Spinal cord (tissue), 10 donors: ENCODE measurements at places on chromosomes 1 and 21.

GRCh38 chr1:9651565-9652378 lies at the start of gene PIK3CD:
Gene PIK3CD, plus strand, starts transcription at chr1:9651731. Its CDS starts 58,725 bp downstream, at chr1:9710456.
- peak; percentile 26 for DNase-seq

- DNase-seq = no peak
These were observed 191.3 kb downstream of the CACNA1E start for GRCh38 chr1:181674617-181675016.

- peak; percentile 84 for DNase-seq
These were observed at the start of gene THBS3 for GRCh38 chr1:155207806-155208540. Gene THBS3, minus strand, starts transcription at chr1:155207897. Its CDS starts 21 bp downstream, at chr1:155207876.

- DNase-seq = no peak
These were observed 43.5 kb downstream of the TMCC2 start for GRCh38 chr1:205271277-205271676.

GRCh38 chr1:223363057-223363855 lies 720 bp downstream of the SUSD4 start:
- DNase-seq = peak; percentile 80

DNA sequence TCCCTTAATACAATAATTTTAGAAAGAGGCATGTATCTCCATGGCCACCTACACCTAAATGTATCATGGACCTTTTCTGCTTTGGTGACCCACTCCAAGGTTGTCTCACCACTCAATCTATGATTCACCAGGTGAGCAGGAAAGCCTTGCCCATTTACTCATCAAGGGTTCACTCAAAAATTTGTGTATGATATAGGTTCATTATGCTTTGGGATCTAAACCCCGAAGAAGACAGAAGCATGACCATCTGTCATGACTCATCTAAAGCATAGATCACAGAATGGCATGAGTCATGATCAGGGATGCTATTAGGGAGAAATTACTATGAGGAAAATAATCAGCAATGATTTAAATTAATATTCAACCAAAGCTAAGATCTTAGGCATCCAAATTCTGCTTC lies 38.5 kb downstream of the PYHIN1 start:
- no peak for DNase-seq

DNA sequence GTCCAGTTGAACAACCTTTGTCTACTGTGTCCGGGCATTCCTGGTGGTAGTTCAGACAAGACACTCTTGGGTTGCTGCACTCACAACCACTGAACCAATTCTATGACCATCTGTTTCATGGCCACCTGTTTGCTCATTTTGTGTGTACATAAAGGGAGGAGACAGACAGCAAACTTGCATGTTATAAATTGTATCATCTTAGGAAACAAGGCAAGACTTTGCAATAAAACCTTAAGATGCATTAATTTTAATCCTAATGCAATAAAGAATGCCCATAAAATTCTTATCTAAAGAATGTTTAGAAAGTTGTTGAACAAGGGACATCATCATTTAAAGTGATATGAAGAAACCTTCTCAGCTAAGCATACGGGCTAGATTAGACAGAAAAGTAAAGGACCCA lies 34.8 kb downstream of the ADAM30 start:
- DNase-seq = no peak

DNA sequence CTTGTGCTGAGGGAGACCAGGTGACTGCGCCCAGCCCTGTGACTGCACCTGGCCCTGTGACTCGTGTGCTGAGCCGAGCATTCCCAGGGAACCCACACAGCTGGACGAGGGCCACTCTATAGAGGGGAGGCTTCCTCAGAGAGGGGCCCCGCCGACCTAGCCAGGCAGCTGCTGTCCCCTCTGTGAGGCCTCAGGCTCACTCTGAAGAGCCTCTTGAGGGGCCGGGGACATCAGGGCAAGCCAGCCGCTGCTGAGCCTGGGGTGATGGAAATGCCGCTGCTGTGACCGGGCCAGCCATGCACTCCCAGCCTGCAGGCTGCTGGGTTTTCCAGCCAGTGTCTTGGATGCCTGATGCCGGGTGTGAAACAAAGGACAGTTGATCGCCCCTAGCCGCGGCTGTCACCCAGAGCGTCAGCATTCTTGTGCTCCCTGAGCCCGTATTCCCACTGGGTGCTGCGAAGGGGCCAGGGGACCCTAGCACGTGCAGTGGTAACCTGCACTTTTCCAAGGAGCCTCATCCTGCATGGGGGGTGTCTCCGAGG lies 17.5 kb downstream of the PFKL start:
- DNase-seq = no peak

DNA sequence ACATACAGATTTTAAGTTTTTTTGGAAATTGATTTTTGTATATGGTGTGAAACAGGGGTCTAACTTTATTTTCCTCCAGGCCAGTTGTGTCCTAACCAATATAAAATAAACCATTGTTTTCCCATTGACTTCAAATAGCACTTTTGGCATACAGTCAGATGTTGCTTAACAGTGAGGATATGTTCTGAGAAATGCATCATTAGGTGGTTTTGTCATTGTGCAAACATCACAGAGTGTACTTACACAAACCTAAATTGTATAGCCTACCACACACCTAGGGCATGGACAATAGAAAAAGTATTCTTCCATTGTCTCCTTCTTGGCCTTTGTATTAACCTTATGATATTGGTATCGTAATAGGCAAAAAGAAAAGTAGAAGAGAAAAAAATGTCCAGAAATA lies 37.4 kb upstream of the DISP1 start:
- DNase-seq = no peak

DNA sequence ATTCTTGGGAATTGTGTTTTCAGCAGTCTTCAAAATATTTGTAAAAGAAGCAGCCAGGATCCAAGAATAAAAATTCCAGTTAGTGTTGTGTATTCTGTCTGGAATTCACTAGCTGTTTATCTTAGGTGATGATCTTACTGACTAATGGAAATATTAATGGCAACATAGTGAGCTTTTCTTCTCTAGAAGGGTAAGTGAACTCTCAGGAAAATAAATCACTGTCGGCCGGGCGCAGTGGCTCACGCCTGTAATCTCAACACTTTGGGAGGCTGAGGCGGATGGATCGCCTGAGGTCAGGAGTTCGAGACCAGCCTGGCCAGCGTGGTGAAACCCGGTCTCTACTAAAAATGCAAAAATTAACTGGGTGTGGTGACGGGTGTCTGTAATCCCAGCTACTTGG lies 87.4 kb upstream of the KIF1B start:
- peak; percentile 26 for DNase-seq

DNA sequence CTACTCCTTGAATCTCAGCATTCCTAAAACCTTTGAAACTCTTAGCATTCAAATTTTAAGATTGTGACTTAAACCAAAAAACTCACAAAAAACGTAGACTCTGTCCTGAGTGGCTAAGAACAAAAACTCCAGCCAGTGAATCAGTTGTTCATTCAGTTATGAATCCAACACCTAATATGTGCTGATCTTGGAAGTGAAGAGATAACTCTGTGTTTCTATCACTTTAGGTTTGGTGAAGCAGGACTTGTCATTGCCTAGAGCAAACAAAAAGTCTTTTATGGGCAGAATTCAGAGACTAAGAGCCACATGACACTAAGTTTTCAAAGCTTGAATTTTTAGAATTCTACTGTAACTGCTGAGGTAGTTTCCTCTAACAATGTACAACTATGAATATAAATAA lies 10.4 kb upstream of the GPR137B start:
- DNase-seq = no peak

DNA sequence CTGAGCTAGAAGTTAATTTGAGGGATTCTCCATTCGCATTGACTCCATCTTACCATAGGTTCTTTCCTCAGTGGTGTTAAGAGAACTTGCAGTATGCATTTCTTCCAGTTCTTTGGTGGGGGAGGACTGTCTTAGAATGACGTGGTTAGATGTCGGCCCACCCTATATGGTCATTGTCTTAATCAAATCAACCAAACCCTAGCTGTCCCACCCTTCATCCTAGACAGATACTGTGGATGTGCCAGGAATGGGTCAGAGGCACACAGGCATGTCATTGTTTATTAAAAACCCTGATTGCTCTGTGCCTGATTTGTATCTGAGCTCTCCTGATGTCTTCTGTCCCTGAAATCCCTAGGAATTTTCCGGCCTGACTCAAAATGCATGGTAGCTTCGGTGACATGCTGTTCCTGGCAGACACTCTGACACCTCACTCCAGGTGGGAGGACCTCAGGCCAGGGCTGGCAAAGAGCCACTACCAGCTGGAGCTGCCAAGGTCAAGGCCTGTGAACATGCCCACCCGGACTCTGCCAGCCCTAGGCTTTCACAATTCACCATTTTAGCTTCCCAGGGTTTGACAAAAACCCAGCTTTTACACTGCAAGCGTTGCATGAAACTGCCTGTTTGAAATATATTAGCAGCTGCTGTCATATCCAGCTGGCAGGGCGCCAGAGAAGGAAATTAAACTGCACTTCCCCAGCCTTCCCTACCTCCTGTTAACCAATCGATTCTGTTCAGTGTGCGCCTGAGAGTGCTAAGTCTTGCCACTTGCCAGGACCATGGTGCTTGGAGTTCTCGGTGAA lies 134.0 kb downstream of the FAM78B start:
- DNase-seq = peak; percentile 22

- no peak for DNase-seq
These were observed 44.4 kb upstream of the HAO2 start for GRCh38 chr1:119324198-119324597.

GRCh38 chr1:193730017-193730416 lies 543.6 kb upstream of the B3GALT2 start:
- DNase-seq = no peak

GRCh38 chr1:72241397-72241796 lies 40.9 kb downstream of the NEGR1 start:
- DNase-seq = no peak

- DNase-seq = no peak
These were observed 12.9 kb downstream of the COA6 start for GRCh38 chr1:234386122-234386521.
